ENCODE measurements at places on chromosomes 5 and 9.

DNA sequence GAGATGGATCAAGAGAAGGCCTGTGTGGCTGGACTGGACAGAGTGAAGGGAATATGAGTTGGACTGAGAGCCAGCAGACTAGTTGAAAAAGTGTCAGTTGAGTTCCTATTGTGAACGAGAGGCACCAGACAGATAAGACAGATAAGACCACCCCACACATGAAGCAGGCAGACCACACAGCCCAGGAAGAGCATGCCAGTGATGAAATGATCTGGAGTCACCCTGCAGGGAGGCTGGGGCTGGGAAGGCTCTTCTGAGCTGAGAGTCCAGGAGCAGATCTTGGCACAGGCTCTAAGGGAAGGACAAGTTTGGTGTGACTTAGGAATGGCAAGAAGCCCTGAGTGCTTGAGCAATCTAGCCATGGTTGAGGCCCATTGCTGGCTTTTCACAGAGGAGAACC, 10.6 kb upstream of the SLC25A48 start:
- DNase-seq = no peak

- DNase-seq = no peak
Observed at GRCh38 chr5:166909926-166910325, 1381.5 kb upstream of the WWC1 start.

GRCh38 chr5:5134107-5134506, 6.0 kb upstream of the ADAMTS16 start:
- DNase-seq = no peak

- DNase-seq = no peak
Observed at GRCh38 chr5:150160448-150161081, 4.9 kb upstream of the PDGFRB start.

DNA sequence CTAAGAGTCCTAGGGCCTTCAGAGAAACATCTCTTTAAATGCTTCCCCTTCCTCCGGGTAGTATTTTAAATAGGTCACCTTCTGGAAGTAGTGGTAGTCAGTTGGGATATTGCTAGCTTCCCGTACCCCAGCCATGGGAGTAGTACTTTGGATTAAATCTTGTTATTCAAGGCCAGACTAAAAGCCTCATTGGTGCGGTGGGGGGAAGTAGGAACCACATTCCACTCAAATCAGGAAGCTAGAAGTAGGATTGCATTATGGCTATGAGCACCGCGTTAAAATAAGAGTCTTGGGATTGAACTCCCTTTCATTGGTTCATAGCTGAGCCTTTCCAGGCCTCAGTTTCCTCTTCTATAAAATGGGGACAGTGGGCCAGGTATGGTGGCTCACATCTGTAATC, 6.7 kb downstream of the KCNIP1 start:
- no peak for DNase-seq

DNA sequence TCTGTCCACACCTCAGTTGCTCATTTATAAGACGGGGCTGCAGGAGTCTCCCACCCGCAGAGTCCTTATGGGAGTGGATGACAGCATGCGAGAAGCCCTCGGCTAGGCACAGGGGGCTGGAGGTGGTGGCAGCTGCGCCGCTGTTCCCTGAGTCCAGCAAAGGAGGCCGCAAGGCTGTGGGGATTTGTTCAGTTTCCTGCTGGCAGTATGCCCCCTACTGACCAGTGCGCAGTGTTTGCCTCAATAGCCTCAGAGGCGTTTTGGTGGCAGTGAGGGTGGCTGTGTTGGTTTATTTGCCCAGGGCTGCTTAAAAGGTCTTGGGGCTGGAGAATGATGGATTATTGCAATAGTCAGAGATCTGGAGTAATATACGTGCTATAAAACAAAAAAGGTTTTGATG, 176.3 kb upstream of the OTULINL start:
- no peak for DNase-seq

DNA sequence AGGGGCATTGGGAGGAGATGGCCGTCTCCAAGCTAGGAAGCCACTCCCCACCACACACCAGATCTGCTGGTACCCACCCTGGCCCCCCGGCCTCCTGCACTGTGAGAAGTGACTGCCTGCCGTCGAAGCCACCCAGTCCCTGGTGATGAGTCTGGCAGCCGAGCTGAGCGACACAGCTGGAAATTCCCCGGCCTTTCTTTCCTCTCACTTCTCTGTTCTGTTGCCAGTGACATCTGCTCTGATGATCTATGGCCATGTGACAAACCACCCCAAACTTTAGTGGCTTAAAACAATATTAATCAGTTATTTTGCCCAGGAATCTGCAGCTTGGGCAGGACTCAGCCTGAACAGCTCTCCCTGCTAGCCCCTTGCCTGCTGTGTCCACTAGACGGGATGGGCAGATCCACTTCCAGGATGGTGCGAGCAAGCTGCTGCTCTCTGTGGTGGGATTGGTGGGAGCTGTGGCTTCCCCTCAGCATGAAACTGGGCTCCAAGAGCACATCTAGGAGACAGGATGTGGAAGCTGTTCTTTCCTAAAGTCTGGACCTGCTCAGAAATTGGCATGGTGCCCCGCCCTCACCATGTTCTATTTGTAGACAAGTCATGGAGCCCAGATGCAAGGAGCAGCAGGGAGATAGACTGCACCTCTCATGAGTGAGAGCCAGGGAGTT, 211.2 kb downstream of the GADD45G start:
- DNase-seq = no peak

DNA sequence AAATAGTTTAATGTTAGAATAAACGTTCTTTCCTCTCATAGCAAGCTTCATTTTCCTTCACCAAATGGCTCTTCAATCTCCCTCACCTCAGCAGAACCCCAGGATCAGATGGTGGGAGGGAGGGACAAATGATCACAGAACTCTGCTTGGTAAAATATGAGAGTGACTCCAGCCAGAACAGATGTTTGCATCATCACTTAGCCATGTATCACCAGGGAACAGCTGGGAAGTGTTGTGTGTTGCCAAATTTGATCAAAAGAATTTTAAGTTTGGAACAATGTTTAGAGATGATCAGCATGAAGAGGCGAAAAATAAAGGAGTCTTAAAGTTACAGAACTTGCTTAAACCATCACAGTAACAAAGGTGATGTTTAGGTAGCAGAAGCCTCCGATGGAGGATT, 115.7 kb downstream of the FRMD3 start:
- no peak for DNase-seq

DNA sequence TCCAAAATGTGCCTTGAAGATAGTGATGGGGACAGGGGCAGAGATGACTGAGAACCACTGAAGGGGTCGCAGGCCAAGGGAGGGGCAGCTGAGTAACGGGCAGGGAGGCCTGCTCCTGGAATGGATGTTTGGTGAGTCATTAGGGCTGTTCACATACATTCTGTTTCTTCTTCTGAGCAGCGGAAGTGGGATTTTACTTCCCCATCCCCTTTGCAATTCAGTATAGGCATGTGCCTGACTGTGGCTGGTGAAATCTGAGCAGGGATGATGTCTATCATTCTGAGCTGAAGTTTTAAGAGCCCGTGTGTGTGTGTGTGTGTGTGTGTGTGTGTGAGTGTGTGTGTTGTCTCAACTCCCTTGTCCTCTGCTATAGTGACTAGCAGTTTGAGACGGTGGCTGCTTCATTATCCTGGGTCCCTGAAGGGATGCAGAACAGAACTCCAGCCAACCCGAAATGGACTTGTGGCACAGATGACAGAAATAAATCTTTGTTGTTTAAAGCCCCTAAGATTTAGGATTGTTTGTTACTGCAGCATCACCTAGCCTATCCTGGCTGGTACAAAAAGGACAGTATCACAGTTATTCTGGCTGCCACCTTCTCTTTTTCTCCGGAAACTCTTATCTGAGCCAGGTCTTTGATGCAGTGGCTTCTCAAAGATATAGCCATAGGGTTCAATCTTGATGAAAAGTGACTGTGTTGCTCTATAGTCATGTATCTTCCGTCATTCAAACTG, 29.2 kb upstream of the TGFBI start:
- DNase-seq = no peak

DNA sequence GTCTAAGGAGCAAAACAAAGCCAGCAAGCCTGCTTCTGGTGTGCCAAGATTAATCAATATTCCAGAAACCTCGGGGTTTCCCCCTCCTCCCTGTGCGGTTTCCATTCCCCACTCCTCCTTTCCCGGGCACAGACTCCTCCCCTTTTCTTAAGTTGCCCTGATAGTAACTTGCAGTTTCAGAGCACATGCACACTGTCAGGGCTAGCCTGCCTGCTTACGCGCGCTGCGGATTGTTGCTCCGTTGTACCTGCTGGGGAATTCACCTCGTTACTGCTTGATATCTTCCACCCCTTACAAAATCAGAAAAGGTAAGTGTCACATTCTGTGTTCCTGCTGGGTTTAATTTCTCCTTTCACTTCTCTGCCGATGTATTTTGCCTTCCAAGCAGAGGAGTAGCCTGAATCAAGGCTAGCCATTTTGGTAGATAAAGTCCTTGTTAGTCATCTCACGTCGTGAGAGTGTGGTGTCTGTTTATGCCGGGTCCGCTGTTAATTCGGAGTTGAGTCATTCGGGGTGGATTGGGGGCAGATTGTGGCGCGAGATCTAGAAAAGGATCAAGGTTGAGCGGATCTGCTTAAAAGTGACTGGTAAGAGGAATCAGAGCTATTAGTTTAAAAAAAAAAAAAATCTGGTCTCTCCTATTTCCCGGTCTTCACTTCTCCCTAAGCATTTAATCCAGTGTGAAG, at the start of gene SLC1A3:
Gene SLC1A3, plus strand, starts transcription at position 179 of the 686 bp plus-strand sequence. CDS start 1,818 bp downstream, outside the sequence.
- peak; percentile 17 for DNase-seq

GRCh38 chr9:133939845-133940244, 52.3 kb downstream of the VAV2 start:
- DNase-seq = no peak

- DNase-seq = no peak
Observed at GRCh38 chr9:130995086-130996011, 13.6 kb upstream of the LAMC3 start.

GRCh38 chr9:5853617-5854016, 20.7 kb upstream of the ERMP1 start:
- DNase-seq = no peak

- DNase-seq = no peak
Observed at GRCh38 chr5:131532031-131532640, 102.9 kb downstream of the RAPGEF6 start.

DNA sequence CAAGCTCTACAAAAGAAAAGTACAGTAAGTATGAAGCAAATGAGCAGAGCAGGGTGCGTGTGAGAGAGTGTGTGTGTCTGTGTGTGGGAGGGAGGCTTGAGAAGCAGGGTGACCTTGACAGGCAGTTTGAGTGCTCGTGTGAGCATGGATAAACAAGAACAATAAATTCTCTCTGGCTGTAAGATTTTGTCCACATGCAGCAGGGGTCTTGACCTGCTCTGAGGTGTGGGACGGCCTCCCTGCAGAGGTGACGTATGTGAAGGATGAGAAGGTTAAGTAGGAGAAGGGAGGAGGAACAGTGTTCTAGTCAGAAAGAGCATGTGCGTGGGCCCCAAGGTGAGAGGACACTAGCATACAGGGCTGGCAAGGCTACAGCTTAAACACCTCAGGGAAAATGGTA, 49.0 kb downstream of the SPTLC1 start:
- no peak for DNase-seq

DNA sequence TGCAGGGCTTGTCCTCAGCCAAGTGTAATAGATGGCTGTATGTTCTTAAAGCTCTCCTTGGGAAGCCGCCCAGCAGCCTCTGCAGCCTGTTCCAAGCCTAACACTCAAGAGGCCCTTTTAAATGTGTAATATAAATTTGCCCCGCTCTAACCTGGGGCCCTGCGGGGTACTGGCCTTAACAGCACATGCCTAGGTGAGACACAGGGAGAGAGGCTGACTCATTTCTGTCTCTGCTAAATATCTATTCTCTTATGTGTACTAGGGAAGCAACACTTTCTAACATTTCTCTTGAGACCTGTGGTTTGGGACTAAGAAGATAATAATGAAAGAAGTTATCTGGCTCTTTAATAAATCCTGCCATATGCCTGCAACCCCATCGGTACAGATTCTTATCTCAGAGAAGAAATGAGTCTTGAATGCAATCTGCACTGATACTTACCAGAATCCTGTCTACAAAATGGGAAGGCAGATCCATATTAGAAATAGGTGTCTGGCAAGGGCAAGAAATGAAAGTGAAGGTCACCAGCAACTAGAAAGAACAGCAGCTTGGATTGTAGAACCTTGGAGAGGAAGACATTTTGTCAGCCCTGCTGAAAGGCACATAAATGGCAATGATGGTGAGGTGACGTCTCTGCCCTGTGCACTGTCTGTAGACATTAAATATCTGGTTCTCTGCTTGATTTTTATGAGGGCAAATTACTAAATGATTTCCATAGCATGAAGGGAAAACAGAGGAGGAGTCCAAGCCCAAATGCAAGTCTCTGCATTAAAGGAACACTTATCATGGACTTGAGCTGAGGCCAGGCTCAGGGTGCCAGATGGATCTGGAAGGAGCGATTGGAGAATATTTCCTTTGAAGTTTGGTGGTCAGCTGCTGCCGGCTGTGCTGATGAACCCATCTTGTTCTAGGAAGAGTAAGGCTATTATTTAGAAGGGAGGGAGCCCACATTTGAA, 14.5 kb upstream of the TGFBI start:
- no peak for DNase-seq

DNA sequence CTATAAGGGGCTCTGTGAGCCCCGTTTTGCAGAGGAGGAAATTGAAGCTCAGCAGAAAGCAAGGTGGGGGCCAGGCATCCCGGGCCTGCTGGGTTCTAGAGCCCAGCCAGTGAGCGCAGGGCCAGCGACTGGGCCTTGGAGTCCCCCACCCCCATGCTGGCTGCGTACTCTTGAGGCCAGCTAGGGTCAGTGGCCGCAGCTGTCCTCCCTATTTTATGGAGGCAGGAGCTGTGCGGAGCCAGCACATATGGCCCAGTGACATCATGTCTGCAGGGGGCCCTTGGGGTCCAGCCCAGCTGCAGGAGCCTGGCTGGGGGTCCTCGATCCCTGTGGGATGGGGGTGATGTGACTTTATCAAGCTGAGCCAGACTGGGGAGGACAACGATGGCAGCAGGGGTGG, 71.3 kb downstream of the HMCN2 start:
- no peak for DNase-seq

- no peak for DNase-seq
Observed at GRCh38 chr5:127813633-127814587, 110.7 kb downstream of the CCDC192 start.

- no peak for DNase-seq
Observed at GRCh38 chr5:151155775-151156506, 1.6 kb downstream of the ANXA6 start.

- DNase-seq = no peak
Observed at GRCh38 chr9:5579881-5580280, 49.0 kb upstream of the RIC1 start.

DNA sequence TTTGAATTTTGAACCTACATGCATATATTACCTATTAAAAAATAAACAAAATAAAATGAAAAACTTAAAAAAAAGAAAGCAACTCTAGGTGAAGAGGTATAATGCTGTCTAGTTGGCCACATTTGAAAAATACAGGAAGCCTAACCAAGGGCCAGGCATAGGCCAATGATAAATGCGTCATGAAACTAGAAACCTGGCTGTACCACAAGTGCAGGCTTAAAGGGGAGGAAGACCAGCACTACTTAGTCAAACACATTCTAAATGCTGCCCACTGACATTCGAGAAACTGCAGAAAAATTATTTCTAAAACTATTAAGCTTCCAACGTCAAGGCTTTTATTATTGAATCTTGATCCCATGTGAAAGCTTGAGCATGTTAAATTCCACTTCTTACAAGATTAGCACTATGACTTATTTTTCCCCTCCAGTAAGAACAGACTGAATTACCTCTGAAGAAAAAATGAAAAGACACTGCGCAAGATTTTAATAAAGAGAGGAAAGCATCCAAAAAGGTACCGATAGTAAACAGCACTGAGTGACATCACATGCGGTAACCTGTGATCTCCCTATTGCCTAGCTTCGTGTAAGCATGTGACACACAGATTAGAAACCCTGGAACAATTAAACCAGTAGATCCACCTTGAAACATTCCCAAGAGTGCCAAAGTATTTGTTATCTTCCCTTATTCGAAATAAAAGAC, 16.2 kb downstream of the CDC14B start:
- DNase-seq = no peak

Measured in stimulated activated CD4-positive, alpha-beta T cell treated with anti-CD3 and anti-CD28 coated beads, Interleukin-4, amount 100 ng/mL, for 4 hours (primary cell).